ENCODE measurements at places on chromosomes 6 and 20. TPM values are rescaled to one million over a fixed set of nuclear protein-coding genes. Genes with fewer than 3 reads are reported as not detected.

NKAPL gene
- not detected for total RNA-seq

BFSP1 gene
- 6.9 TPM for total RNA-seq

OR2B6 gene
- total RNA-seq = 0.26 TPM

- no peak for DNase-seq
Measured at GRCh38 chr20:8898823-8899222, 170.1 kb upstream of the PLCB4 start.

DNA sequence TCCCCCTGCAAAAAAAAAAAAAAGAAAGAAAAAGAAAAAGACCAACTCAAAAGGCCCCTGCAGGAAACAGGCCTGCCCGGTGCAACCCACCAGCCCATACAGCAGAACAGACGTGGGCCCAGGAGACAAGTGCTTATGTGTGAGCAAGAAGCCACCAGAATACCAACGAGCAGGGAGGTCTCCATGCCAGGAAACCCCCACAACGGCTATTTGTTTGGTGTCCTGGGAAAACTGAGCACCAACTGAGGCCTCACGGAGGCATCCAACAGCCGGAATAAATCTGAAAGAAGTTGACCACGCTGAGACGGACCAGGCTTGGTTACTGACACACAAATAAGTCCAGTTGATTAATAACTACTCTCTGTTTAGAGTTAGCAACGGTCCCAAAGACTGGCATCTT, 29.7 kb downstream of the PTPRT start:
- DNase-seq = no peak

- no peak for DNase-seq
Measured at GRCh38 chr6:108570517-108570916, 9.8 kb downstream of the FOXO3 start.

- no peak for DNase-seq
Measured at GRCh38 chr20:37386505-37387251, 40.7 kb downstream of the SRC start.

MUC22 gene
- not detected for total RNA-seq

All from Panc1 (cell line).